ENCODE measurements at places on chromosomes 12 and 14. TPM values are rescaled to one million over a fixed set of nuclear protein-coding genes. Genes with fewer than 3 reads are reported as not detected.

Gene SMCO2
- total RNA-seq, result not detected

Gene CGRRF1
- 20.1 TPM for total RNA-seq

DNA sequence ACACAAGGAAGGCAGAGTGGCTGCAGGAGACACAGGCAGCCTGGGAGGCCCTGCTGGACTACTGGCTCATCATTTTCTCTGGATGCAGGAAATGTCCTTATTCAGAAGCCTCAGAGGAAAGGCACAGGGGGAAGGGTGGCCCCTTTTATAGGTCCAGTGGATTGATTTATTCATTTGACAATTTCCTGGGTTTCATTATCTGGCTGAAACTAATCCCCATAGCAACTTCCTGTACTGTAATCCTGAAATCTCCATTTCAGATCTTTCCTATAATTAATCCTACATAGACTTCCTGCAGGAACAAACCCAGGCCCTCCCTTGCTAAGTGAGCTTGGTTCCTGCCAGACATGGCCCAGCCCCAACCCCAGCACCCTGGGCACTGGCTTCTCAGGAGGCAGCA, 23.0 kb downstream of the KRT76 start:
- DNase-seq, result no peak

- DNase-seq, result no peak
Observed at GRCh38 chr12:19689801-19690472, 250.6 kb downstream of the AEBP2 start.

DNA sequence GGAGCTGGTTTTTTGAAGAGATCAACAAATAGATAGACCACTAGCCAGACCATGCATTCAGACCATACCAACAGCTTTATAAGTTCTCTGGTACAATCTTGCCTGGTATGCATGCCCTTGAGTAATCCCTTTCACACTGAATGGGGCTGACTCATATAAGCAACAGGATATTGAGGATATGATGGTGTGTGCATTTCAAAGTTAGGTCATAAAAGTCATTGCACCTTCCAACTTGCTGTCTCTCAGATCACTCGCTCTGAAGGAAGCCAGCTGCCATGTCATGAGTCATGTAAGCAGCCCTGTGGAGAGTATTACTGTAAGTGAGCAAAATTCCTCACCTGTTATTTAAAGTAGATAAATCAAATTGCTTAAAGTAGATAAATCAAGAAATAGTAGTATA, 45.0 kb upstream of the OR6J1 start:
- no peak for DNase-seq

DNA sequence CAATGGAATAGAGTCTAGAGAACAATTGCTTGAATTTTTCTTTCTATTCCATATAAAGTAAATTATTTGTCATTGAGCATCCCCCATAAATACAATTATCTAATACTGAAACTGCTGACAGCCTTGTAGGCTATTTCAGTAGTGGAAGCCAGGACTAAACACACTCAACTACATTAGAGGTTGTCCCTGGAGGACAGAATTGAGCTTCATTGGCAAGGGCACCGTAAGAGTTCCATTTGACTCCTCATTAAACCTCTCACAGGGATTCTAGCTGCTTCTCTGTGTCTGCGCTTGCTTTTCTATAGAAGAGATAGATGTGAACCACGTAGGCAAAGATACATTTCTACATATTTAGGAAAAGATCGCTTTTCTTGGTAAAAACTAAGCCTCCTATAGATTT, 3.5 kb upstream of the PTPRO start:
- no peak for DNase-seq

GRCh38 chr14:35383569-35384454, 20.7 kb downstream of the NFKBIA start:
- no peak for DNase-seq

- DNase-seq, result no peak
Observed at GRCh38 chr12:63889721-63890509, 45.4 kb downstream of the SRGAP1 start.

- no peak for DNase-seq
Observed at GRCh38 chr12:21877293-21877982, 63.8 kb downstream of the ABCC9 start.

Gene ANKRD33
- not detected for total RNA-seq

DNA sequence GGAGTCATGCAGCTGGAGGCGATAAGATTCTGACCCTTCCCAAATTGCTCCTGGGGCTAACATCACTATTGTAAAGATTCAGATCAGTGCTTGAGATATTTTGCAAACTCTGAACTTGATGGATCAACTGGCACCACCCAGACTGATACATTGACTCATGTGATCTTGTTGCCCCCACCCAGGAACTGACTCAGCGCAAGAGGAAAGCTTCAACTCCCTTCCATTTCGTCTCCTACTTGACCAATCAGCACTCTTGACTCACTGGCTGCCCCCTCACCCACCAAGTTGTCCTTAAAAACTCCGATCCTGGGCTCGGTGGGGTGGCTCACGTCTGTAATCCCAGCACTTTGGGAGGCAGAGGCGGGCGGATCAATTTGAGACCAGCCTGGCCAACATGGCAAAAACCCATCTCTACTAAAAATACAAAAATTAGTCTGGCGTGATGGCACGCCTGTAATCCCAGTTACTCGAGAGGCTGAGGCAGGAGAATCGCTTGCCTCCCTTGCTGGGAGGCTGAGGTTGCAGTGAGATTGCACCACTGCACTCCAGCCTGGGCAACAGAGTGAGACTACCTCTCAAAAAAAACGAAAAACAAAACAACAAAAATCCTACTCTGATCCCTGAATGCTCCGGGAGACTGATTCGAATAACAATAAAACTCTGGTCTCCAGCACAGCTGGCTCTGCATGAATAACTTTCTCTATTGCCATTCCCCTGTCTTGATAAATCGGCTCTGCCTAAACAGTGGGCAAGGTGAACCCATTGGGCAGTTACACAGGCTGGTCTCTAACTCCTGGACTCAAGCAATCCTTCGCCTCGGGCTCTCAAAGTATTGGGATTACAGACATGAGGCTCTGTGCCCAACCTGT, 9.8 kb upstream of the ARF6 start:
- no peak for DNase-seq

DNA sequence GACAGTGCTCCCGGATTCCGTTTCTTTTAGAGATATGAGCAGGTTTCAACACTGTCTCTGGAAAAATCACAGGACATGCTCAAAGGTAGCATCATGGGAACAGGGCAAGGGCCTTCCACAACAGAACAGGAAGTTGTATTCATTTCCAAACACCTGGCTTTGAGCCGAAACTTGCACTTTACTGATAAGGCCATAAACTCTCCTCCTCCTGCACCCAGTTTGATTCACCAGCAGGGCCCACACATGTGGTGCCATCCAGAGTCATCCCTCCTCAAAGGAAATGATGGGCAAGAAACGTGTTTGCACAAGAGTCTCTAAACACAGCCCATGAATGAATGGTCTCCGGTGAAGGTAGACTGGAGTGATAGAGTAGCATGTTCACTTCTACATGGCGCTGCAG, 268.4 kb upstream of the FKBP4 start:
- DNase-seq, result no peak

GRCh38 chr12:8658346-8658745, 4.3 kb downstream of the MFAP5 start:
- DNase-seq, result no peak

GRCh38 chr14:91230397-91231035, 14.0 kb downstream of the GPR68 start:
- no peak for DNase-seq

DNA sequence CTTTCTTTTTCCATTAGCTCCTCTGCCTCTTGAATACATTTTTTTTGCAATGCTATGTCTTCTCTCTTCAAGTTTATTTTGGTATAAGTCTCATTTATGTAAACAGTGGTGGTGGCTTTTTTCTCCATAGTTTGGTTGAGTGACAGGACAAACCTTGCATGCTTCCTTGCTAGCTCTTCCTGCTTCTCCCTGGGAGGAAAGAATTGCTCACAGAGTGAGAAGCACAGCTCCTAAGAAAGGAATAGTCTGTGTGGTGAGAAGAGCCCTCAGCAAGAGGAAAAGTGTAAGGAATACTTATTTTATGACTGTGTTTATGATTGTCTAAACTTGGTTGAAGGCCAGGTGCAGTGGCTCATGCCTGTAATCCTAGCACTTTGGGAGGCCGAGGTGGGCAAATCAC, 11.5 kb downstream of the CCDC175 start:
- no peak for DNase-seq

DNA sequence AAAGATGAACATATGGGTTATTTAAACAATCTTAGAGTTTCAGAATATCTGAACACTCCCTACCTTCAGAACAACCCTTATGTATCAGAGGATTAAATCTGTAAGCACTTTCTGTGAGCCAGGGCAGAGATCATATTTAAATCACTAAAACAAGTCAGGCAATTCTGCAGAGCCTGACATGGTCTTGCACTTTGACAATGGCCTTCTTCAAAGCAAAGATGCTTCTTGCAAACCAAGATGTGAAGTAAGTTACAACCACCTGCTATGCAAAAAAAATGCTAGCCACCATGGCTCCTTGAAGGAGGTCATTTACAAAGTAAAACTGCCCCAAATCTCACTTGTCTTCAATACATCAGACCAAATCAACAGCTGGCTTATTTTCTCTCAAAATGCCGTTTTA, 3.2 kb downstream of the PPP1CC start:
- DNase-seq, result no peak

DNA sequence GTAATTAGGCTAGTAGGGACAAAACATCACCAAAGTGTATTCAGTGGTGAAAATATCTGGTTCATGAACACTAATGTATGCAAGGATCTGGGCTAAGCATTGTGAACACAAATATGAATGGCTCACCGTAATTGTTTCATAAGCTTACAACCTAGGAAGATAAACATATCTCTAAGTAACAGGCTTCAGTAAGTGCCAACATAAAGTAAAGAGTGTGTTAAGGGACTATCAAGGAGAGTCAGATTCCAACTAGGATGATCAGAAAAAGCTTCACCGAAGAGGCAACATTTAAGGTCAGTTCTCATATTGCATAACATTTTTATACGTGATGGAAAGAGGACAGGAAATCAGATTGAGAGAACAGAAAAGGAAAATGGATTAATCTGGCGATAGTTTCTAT, 29.4 kb downstream of the ABCC9 start:
- DNase-seq, result no peak

- DNase-seq, result no peak
Observed at GRCh38 chr14:91419044-91419397, 1.4 kb upstream of the CCDC88C start.

DNA sequence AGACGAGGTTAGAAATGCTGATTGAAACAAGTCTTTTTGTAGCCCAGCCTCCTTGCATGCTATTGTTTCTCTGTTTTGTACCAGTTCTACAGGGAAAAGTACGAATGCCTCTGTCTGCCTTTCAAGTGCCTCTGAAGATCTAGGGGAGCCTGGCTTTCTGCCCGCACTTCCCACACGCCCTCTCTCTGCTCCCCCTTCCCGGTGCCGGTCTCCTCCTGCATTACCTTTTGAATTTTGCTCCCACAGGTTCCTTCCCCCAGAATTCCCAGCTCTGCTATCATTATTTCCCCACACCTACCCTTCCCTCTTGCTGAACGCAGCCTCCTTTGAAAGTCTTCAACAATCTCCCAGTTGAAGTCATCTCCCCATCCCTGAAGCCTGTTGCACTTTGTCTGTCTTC, 689.7 kb downstream of the BCL11B start:
- no peak for DNase-seq

Gene DTX3
- 25.3 TPM for total RNA-seq

- no peak for DNase-seq
Observed at GRCh38 chr12:127909041-127909440, 357.9 kb upstream of the TMEM132C start.

Gene CCDC175
- not detected for total RNA-seq

Gene IGF1
- 61.6 TPM for total RNA-seq

GRCh38 chr12:42094277-42094676, 50.4 kb downstream of the GXYLT1 start:
- no peak for DNase-seq

DNA sequence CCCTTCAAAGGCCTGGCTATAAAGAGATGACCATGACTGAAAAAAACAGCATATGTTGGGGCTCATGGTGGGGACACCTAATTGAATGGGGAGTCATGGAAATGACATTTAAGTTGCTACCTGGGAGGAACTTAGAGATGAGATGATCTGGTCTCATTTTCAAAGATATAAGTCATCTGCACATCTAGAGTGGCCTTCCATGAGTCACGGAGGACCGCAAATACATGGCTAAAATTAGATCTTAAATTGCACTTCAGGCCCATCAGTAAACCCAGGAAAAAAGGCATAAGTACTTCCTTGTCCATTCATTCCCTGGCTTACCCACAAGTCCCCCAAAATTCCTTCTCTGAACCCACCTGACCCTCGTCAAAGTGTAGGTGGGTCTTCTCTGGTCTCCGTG, 53.4 kb downstream of the SPTB start:
- DNase-seq, result no peak

All from left cardiac atrium (tissue), 4 donors.